ENCODE measurements at places on chromosomes 7 and 10. TPM values are rescaled to one million over a fixed set of nuclear protein-coding genes. Genes with fewer than 3 reads are reported as not detected.

CNPY1 gene
- not detected for total RNA-seq

DNAJC12 gene
- total RNA-seq, result 2.6 TPM

OIT3 gene
- 5.5 TPM for total RNA-seq

GRCh38 chr7:21281193-21281592, 146.7 kb upstream of the SP4 start:
- no peak for DNase-seq

DNA sequence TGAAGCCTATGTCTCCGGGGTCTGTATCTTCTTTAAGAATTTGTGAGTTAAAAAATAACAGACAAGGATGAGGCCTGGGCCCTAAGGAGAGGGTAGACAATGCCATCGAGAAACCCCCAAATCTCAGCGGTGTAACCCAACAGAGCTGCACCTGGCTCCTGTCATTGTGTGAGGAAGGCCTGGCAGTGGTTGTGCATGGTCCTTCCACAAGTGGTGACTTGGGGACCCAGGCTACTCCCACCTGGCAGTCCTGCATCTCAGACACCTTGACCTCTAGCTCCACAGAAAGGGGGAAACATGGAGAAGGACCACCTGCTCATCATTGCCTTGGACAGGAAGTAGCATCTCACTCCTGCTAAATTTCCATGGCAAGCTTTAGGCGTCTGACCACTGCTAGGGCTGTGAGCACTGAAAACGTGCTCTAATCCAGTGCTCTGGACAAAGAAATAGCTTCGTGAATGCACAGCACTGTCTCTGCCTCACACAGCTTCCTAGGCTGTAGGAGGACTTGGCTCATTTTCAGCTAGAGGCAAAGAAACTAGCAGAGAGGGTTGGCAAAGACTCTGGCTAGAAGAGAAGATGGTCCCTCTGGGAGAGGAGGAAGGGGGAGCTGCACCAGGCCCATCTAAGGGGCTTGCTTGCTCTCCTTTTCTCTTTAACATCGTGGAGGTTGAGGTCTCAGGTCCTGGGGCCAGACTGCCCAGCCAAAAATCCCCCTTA, 273.9 kb upstream of the ZMIZ1 start:
- DNase-seq, result no peak

GRCh38 chr10:110923856-110924493, 4.6 kb downstream of the SHOC2 start:
- no peak for DNase-seq

DNA sequence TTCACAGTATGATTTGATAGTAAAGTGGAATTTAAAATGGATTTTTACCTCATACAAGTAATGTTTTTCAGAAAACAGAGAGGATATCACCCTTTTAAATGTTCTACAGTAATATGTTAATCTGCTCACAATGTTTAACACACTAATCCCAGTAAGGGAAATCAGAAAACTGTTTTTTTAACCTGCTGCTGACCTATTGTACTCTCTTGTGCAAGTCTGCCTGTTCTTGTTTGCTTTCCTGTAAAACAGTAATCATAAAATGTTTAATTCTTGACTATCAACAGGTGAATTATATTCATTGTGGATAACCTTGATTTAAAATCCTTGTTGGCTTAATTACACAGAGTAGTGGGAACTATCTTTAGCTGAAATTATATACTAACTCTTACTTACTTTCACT, 126.4 kb downstream of the GNAT3 start:
- DNase-seq, result no peak

GRCh38 chr7:120819861-120820260, 38.1 kb downstream of the TSPAN12 start:
- no peak for DNase-seq

GRCh38 chr7:48035967-48036478, 680 bp downstream of the C7orf57 start:
- peak; percentile 42 for DNase-seq

GRCh38 chr7:121366852-121367431, 29.2 kb downstream of the FAM3C start:
- DNase-seq, result peak; percentile 11

- DNase-seq, result no peak
Observed at GRCh38 chr7:108314049-108314448, 142.2 kb downstream of the NRCAM start.
